Fibroblast of the aortic adventitia (primary cell): ENCODE measurements at places on chromosomes 1 and 21.

GRCh38 chr21:34545079-34545884, 33.3 kb upstream of the KCNE1 start:
- peak; percentile 91 for DNase-seq

- DNase-seq: no peak
Measured at GRCh38 chr1:247375747-247376146, 40.2 kb upstream of the NLRP3 start.

DNA sequence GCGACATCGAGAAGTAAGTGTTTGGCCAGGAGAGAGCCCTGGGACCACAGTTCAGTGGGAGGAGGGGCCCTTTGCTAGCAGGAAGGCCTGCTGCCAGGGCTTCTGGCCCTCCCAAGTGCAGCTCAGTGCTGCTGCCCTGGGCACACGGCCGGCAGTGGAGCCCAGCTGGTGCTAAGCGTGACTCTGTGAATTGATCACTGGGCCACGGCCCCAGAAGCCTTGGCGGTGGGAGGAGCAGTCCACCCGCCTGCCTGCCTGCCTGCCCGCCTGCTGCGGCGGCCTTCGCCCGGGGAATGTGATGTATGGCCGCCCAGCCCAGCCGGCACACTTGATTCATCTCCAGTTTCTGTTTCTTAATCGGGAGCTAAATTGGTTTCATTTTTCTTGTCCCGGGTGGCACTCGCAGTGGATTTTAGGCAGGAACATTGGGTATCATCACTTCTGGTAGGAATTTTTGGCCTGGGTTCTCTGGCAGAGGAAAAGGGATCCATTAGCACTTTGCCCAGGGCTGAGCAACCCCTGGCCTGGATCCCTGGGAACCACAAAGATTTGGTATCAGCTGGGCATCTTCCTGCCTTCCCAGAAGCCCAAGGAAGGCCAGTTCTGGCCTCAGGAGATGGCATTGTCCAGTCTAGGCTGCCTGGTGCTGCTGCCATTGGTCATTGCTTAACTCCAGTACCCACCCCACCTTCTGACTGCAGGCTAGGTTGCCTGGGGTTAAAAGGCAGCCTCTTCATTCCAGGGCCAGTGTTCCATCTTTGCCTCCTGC, 28.6 kb downstream of the TMEM53 start:
- peak; percentile 63 for DNase-seq

DNA sequence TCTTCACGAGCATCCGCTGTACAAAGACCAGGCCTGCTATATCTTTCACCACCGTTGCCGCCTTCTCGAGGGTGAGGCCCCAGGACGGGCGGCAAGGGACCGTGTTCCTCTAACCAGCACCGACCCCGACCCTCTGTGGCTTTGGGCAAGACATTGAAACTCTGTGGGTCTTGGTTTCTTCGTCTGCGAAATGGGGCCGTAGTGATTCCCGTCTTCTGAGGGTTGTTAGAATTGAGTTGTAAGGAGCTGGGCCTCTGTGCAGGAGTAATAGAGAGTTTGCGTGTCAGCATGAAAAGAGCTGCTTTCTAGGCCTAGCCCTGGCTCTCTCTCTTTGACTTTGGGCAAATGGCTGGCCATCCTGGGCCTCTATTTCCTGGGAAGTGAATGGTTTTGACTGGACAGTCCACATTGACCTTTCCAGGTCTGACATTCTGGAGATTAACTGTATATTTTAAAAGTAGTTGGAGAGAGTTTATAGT, 591 bp downstream of the MRPL37 start:
- peak; percentile 14 for DNase-seq

- DNase-seq: no peak
Measured at GRCh38 chr1:192581131-192581927, 5.8 kb downstream of the RGS1 start.

DNA sequence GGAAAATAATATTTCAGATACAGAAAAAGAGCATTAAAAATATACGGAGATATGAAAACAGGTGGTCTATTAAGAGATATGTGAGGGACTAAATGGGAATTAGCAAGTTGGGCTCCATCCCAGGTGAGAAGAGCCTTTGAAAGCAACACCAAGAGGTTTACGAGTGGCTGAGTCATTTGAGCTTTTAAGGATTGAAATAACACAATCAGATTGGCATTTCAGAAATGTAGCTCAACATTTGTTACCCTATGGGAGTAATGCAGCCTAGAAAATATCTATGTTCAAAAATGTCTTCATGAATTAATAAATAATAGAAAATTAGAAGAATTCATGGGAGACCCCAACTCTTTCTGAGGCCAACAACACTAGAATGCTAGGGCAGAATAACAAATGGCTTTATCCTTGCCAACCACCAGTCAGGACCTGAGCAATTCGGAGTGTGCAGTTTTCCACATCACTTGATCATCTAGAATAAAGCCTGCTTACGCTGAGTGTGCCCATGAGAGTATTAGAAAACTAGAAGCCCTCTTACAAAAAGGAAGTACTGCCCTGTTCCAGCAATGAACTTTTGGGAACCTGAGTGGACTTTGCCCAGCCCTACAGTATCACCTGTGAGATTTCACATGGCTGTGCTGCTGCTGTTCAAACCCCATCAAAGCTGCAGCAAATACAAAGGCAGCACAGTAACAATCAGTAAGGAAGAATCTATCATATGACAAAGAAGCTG, 538.0 kb upstream of the CAMK1G start:
- no peak for DNase-seq
